ENCODE measurements at places on chromosomes 6 and 20.
A peak's percentile ranks its signal among the peaks of the same experiment; 100 is the strongest.

DNA sequence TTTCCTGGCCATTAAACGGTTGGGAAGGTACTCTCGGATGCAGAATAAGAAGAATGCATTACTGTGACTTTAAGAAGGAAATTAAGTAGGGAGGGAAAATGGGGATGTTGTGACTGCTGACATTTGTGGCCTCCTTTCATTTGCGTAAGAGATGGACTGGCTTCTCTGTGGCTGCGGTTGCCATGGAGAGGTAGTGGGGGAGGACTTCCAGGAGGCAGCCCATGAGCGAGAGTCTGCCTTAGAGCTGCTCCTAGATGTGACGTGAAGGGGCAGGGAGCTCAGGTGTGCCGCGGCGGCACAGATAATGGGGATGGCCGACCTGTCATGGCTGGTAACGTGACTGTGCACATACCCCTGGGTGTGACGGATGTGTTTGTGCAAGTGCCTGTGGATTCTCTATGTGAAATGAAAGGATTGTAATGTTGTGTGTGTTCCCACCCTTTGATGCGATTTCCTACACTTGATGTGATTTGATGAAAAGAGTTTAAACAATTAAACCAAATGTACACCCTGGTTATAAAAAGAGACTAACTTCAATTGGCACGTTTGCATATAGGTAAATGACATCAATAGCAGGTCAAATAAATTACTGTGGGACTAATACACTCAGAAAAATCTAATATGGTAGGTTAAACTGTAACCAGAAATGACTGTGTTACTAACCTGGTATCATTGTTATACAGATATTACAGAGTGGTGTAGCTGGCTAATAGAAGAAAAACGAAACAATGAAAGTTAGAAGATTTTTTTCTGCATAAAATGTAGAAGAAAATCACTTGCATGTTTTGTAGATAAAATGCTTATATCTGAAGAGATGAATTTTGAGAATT, 48.9 kb downstream of the HIVEP1 start:
- DNase-seq = peak; percentile 41

DNA sequence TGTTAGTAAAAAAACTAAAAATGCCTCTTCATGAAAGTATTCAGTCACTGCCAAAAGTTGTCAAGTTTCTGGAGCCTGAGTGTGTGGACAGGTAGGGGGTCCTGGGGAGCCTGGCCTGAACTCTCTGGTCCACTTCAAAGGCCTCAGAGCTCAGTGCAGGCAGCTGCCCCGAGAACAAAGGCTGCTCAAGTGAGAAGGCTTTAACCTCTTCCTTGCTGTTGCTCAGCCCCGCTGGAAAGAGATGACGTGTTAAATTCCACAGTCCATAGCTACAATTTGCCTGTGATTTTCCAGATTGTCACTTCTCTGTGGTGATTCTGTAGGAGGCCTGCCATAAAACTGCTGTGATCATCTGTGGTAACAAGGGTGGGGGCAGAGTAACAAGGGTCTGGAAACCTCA, 96.9 kb downstream of the FAM120B start:
- peak; percentile 82 for DNase-seq

GRCh38 chr6:109363753-109364152, 18.5 kb downstream of the CD164 start:
- no peak for DNase-seq

- DNase-seq = no peak
These were observed 29.8 kb downstream of the TRMT6 start for GRCh38 chr20:5920581-5920980.

DNA sequence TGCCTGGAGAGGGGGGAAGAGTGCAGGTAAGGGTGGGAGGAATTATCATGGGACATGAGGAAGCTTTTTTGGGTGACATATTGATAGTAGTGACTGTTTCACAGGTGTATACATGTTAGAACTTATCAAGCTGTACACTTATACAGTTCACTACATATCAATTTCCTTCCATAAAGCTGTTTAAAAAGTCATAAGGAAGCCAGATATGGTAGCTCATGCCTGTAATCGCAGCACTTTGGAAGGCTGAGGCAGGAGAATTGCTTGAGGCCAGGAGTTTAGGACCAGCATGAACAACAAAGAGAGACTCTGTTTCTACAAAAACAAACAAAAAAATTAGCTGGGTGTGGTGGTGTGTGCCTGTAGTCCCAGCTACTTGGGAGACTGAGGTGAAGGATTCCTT, 21.7 kb downstream of the ZSCAN12 start:
- no peak for DNase-seq

- DNase-seq = no peak
These were observed 155.6 kb downstream of the OGFRL1 start for GRCh38 chr6:71444222-71444621.

DNA sequence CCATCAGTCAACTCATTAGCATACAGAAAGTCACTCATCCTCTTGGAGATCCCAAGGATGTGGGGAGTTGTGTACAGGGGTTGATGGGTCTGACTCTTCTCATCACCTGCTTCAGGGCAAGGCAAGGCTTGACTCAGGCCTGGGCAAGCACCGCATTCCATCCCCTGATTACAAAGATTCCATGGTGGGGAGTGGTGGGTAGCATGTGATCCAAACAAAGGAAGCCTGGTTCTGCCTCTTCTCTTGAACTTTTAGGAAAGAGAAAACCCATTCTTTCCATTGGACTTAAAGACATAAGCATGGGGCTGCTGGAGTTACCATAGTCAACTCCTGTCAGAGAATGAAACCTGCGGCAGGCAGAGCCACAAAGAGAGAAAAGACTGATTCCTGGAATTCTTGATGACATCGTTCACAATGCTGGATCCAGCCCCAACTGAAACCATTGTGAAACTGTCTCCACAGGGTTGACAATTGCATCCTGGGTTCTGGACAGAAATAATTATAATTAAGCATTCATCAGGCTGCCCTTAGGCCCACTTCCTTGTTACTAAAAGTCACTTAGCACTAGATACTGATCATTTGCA, 235.8 kb upstream of the KCNG1 start:
- peak; percentile 51 for DNase-seq

DNA sequence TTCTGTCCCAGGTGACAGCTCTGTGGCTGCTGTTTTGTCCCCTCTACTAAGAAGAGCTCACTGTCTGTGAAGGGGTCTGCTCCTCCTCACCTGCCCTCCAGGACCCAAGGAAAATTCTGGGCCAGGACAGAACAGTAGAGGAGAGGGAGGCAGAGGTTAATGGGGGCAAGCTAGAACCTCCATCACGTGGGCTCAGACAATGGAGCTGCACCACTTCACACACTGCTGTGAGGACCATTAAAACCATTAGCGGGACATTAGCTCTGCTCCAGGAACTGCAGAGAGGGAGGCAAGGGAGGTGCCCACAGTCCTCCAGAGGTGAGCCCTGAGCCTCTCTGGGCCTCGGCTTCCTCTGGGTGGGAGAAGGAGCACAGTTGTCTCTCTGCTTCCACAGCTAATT, 78.4 kb downstream of the NOL4L start:
- no peak for DNase-seq

GRCh38 chr6:165478581-165478980, 169.2 kb upstream of the C6orf118 start:
- no peak for DNase-seq

- DNase-seq = no peak
These were observed 197.4 kb upstream of the KCNG1 start for GRCh38 chr20:51220293-51220706.

DNA sequence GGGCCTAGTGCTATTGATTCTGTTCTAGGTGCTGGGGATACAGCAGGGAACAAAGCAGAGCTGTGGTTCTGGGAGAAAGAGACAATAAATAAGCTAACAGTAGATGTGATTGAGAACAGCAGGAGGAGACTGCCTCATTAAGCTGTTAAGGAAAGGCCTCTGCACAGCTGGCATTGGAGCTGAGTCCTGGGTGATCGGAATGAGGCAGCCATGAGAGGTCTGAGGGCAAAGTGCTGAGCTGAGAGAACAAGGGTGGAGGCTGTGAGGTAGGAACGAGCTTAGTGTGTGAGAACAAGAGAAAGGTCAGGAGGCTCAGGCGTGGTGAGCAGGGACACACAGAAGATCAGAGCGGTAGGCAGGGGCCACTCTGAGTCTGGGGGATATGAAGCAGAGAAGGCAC, 18.3 kb downstream of the DDX27 start:
- DNase-seq = no peak

DNA sequence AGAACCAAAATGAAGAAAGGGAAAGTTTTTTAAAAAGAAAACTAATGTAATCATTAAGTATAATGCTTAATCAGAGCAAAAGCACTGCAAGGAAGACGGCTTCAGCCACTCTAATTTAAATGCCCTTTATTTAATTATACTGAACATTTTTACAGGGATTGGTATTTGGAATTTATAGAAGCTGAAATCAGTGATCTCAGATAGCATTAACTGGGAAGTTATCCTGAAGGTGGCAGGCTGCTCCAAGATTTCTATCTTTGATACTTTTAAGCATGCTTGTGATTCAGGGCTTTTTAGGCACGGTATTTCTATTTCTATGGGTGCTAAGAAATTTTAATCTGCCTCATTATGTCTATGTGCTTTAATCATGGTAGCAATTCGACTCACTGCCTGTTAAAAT, 1.3 kb upstream of the NDUFAF4 start:
- peak; percentile 50 for DNase-seq

DNA sequence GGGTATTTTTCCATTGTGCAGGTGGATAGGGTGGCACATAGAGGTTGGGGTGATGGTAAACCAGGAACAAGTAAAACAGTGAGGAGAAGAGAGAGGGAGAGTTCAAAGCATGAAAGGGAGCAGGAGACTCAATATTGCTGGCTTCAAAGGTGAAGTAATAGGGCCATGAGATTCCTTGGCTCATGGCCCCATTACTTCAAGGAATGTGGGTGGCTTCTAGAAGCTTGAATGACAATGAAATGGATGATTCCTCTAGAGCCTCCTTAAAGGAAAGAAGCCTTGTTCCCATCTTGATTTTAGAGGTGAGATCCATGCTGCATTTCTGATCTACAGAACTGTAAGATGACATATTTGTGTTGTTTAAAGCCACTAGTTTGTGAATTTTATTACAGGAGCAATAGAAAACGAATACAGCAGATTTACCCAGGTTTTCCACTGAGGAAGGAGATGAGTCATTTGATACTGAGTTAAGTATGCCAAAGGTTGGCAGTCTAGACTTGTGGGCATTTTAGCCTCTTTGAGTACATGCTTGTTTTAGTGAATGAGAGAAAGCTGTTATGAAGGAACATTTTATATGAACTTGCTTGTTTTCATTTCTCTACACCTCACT, 110.4 kb downstream of the PLCB4 start:
- peak; percentile 23 for DNase-seq

DNA sequence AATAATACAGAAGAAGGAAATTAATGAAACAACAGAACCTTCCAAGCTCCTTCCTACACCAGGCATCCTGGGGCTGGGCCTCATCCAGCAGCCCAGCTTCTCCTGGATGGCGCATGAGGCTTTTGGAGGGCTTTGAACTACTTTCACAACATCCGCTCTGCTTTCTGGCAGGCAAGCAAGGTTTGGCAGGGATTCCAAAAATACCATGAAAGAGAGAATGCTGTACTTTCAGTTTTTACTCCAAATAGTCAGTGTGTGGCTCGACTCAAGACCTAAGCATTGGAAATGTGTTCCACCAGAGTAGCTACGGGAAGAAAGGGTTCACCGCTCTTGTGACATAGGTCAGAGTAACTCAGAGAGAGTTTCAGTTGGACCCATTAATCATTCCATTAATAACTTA, 125.4 kb downstream of the OPRM1 start:
- peak; percentile 73 for DNase-seq

DNA sequence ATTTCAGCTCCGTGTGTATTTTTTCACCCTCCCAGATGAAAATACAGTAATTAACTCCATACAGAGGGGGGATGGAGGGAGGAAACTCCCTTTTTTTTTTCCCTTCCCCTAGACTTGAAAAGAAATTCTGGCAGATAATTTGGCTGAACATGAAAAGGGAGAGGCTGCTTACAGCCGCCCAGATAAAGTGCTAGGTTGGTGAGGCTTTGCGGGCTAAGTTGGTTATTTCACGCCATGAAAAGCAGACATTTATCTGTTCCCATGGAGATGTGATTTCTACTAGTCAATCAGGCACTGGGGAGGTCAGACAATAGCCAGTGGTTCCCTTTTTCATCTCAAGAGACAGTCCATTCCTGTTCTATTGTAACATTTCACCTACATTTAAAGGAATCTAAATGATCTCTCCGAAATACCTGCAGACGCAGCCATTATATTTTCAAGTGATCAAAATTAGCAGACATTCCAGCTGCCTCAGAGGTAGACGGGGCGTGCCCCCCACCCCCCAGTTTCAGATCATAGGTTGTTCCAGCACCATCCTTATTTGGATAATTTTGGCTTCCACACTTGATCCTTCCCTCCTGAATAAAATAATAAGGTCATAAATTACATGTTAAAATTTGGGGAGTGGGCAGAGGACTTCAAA, 143.9 kb upstream of the ZNF217 start:
- peak; percentile 69 for DNase-seq

- DNase-seq = no peak
These were observed 47.8 kb upstream of the EYA4 start for GRCh38 chr6:133193396-133193795.

- DNase-seq = no peak
These were observed 496.7 kb upstream of the HTR1E start for GRCh38 chr6:86440608-86441007.

DNA sequence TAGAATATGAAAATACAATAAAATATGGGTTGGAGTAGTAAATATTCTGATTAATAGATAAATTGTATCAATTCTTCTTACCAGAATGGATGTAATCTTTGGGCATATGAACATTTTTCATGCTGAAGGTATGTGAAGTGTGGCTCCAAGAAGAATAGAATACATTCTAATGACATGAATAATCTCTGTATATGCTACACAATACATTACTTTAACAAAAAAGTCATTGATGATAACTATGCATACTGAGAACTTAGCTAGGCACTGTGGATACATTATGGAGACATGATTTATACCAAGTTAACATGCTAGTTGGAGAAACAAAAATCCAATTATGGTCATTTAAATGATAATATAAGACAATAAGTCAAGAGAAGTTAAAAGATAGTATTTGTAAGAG, 62.7 kb upstream of the HDAC2 start:
- peak; percentile 44 for DNase-seq

DNA sequence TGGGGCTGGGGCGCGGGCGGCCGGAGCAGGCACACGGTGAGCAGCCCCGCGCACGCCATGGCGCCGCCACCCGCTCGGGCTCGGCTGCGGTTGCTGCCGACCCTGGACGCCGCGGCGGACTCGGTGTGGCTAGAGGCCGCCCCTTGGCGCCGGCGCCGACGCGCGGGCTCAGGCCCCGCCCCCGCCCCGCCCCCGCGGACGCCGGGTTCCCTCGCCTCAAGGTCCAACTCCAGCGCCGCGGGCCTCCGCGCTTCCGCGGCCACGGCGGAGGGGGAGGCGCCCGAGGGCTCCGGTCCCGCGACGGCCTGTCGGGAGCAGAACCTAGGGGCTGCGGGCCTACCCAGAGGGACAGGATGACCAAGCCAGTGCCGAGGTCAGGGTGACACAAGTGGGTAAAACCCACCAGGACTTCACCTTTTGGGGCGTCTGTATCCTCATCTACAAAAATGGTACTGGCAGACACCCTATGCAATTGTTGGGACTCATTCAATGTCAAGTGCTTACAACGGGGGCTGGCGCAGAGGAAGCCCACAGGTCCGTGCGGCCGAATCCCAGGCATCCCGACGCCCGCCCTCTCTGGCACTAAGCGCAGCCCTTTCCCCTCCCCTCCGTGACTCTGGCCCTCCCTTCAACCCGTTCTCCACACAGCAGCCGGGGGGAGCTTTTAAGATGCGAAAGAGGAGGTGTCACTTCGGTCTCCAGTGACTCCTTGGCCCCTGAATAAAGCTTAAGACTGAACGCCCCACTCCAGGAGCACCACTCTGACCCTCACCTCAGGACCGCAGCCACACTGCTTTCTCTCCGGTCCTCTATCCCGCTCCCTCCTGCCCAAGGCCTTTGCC, at the start of gene NECAB3:
NECAB3 (minus strand) TSS at position 135 of the 842 bp plus-strand sequence; CDS start at position 59, 76 bp downstream.
- peak; percentile 77 for DNase-seq
